ENCODE measurements at places on chromosomes 1 and 21.

- no peak for DNase-seq
Measured at GRCh38 chr1:44939061-44939460, 47.3 kb downstream of the EIF2B3 start.

DNA sequence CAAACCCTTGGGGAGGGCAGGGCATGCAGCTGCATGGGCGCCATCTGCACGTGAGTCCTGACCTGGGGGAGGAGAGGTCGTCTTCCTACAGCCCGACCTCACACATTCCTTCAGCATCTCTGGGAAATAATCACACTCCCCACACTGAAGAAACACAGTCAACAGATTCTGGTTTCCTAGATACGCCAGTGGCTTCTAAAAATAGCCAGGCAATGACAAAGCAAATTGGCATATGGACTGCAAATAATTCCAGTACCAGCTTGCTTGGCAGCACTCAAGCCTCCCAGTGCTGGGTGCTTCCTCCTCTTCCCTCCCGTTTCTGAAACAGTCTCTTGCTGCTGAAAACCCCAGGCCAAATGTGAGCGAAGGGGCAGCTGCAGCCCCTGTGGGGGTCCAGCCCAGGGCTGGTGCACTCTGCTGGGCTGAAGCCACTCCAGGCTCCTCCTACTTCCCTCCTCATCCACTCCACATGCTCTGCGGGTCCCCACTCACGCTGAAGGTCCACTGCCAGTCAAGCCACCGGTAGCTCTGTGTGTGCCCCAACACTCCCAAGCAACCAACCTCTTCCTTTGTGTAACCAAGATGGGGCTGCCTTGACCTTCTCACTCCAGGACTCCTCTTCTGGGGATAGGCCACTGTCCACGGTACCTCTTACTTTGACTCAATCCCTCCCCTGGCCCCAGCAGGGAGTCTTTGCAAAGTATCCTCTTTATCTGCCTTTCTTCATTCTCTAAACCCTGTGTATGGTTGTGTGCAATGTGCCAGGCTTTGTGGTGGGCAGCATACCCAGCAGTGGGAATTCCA lies 69.0 kb downstream of the KCND3 start:
- DNase-seq, result no peak

DNA sequence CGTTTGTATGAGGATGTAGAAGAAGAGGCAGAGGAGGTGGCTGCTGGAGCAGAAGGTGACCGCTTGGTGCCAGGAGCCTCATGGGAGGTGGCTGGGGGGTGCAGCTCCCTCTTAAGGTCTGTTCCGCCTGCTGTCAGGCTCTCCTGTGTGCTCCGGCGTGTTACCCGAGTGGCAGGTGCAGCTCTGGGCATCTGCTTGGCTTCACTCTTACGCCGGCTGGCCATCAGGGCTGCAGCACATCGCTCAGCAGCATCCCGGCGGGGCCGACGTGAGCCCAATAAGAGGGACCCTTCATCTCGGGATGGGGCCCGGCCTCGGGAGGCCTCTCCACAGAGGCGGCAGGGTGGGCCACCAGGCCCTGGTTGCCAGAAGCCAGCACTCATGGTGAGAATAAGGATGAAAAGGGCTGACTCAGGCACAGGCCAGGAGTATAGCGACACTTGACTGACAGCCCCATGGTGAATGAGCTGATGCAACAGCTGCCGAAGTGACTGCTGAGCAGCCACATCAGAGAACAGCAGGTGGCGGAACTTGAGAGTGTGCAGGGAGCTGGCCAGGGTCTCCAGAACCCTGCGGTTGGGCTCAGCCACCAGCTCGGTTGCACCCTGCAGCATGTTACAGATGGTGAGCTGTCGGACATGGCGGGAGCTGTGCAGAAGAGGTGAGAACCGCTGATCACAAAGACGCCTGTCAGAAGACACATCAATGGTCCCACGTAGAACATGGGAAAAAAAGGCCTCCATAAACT lies 17.5 kb downstream of the LRRC41 start:
- DNase-seq, result peak; percentile 18

DNA sequence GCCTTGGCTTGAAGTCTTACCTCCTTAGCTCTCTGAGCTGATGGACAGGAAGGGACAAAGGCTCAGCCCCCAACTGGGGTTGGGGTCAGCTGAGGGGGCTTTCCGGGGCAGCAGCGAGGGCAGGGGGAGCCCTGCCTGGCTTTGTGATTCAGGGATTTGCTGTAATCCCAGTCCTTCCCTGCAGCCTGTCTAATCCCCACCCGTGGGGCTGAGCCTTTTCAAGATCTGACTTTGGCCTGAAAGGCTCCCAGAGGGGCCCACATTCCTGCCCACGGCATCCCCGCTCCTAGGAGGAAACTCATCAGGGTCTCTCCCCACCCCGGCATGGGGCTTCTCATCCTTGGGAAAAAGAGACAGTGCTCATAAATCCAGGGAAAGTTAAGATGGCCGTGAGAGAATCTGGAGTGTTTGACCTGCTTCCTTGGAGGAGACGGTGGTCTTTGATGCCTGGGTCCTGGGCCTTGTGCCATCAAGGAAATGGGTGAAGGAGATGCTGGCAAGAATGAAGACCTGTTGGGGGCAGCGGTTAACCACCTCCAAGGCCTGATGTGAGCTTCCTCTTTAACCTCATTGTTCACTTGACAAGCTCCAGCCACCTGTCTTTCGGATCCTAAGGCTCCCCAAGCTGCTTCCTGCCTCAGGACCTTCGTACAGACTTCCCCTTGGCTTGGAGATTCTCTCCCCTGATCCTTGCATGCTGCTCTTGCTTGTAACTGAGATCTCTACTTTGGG lies 83.1 kb upstream of the WNT4 start:
- no peak for DNase-seq

GRCh38 chr1:93023281-93023680 lies 55.8 kb upstream of the MTF2 start:
- DNase-seq, result no peak

DNA sequence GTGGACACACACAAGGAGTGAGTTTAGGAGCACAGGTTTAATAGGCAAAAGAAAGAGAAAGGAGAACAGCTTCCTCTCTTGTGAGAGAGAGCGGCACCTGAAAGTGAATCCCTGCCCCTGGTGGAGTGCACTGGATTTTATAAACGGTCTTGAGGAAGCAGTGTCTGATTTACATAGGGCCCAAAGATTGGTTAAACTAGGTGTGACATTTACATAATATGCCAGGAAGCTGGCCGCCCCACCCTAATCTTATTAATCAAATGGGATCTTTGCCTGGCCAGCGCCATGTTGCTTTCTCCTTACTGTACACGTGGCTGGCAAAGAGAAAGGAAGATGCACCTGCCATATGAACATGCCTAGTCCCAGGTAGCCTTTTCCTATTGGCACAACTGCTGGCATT lies 38.7 kb downstream of the CFH start:
- no peak for DNase-seq

DNA sequence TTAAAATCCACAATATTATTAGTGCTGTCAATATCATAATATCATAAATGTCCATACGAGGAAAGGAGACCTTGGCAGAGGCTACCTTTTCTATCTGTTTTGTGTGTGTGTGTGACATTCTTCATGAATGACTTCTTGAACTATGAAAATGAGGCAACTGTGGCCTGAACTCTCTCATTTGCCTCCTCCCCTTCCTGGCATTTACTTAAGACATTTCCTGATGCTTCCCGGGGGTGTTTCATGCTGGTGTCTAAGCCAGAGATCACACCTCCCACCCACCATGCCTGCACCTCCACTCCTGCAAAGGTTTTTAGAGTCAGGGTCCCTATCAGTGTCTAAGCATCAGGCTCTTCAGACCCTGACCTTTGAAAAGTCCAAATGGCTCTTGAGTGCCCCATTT lies 420.9 kb downstream of the KIF26B start:
- DNase-seq, result no peak

GRCh38 chr21:46388896-46389295 lies 64.9 kb downstream of the PCNT start:
- DNase-seq, result no peak

DNA sequence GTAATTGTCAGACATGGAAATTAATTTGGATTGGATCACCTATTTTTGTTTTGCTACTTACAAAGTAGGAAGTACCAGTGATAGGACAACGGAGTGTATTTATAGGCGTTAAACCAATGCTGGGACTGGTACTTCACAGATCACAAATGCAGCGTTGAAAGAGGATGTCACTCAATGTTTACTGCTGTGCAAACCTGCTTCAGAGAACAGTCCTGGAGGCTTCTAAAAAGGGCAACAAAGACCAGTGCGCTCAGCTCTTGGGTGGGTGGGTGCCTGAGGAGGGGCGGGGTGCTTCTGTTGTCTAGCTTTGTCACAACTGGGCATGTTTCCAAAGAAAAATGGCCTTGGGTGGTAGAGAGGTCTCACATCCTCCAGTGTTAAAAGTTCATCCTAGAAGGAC lies 2.1 kb downstream of the C1orf21 start:
- DNase-seq, result no peak

DNA sequence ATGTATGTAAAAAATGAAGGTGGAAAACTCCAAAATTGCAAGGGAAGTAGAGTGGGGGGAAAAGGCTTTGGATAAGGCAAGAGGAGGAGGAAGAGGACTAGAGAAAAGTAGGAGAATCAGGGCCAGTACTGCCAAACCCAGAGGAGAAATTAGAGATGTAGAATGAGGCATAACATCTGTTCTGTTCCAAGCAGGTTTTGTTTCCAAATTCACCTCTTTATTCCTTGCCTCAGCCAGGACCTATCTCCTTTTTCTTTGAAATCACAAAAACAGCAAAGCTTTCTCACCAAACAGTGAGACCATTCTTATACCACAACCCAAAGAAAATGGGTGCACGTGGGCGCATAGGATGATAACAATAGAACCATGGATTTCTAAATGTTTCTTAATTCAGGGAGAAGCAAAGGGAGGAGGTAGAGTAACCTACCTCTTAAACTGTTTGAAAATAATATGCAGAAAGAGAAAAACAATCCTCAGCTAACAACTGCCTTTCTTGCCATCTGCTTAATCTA lies 383.3 kb upstream of the PKN2 start:
- DNase-seq, result no peak

- no peak for DNase-seq
Measured at GRCh38 chr21:41706678-41707077, 60.2 kb downstream of the RIPK4 start.

GRCh38 chr21:44455524-44456213 lies 359 bp downstream of the LRRC3 start:
- peak; percentile 62 for DNase-seq

DNA sequence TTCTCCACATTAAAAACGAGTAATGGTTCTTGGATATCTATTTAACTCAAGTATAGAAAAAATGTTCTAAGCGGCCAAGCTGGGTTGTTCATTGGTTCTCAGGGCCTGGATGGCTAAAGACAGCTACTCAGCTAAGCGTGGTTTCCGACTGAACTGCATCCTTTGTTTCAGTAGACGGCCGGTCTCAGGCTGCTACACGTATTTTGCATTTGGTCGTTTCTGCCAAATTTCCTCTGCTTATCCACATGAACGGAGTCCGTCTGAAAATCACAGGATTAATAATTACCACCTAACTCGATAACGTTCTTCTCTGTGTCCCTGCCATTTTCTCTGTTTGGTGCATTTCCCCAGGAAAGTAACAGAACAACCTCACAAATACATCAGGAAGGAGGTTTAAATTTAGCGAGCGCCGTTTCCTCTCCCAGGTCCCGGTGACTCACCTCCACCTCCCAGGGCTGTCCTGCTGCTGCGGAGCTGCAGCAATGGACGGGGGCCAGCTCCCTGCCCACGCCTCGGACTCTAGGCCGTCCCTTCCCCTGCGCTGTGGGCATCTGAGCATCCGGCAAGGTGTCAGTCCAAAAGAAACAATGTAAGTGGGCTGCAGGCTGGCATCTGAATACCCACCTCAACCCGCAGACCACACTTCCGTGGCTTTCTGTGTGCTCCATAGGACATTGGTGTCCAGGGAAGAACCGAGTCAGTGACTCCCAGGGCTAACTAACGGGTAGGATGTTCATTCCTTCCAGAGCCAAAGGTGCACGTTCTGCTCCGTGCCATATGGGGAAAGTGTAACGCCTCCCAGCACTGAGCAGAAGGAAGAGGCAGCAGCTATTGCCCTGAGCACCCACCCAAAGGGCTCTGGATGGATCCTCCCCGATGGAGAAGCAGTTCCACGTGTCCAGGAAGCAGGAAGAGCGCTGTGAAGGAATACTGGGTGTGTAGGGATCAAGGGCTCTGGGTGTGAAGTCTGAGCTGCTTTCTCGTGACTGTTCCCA lies 4.1 kb upstream of the GABRD start:
- DNase-seq, result no peak

GRCh38 chr1:91683598-91683951 lies 182.9 kb downstream of the CDC7 start:
- no peak for DNase-seq

- DNase-seq, result no peak
Measured at GRCh38 chr1:25760871-25761270, 39.1 kb upstream of the SELENON start.

GRCh38 chr1:229079016-229079595 lies 191.8 kb upstream of the RAB4A start:
- DNase-seq, result no peak

DNA sequence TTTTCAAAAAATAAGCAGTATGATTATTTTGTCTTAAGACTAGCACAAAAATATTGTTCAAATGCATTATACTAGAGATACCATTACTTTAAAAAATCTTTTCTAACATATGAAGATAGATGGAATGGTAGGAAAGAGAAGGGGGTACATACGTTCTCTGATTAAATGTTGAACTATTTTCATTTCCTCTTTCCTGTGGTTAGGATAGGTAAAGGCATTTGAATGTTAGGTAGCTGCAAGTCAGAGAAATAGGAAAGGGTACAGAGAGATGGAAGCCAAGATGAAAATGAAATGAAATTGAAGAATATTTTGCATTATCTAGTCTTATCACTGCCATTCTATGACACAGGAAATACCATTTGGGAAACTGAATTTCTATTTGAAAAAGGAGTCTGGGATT lies 28.3 kb downstream of the TLCD4 start:
- DNase-seq, result no peak

- DNase-seq, result no peak
Measured at GRCh38 chr1:89698020-89698560, 65.2 kb downstream of the LRRC8C start.

GRCh38 chr1:213389061-213389581 lies 338.1 kb downstream of the RPS6KC1 start:
- no peak for DNase-seq

DNA sequence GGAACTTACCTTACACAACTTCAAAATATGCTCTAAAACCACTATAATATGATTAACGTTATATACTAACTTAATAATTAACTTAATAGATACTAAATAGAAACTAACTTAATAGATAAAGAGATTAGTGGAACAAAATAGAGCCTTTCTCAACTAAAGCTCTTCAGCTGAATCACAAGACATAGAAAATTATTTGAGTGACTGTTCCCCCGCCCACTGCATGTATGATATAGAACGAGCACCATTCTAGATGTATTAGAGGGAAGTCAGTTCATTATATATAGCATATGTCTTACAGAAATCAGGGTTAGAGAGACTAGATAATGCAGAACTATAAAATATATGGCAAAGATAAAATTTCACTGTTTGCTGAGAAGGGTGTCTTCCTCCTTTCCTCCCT lies 16.3 kb downstream of the LYPLAL1 start:
- DNase-seq, result no peak

- DNase-seq, result no peak
Measured at GRCh38 chr1:117657031-117657430, 51.2 kb downstream of the TENT5C start.

- no peak for DNase-seq
Measured at GRCh38 chr1:222750651-222751050, 13.6 kb downstream of the FAM177B start.

- no peak for DNase-seq
Measured at GRCh38 chr1:40740039-40740996, 43.3 kb upstream of the KCNQ4 start.

- no peak for DNase-seq
Measured at GRCh38 chr1:183724350-183725042, 71.4 kb upstream of the APOBEC4 start.

- no peak for DNase-seq
Measured at GRCh38 chr1:97841338-97841737, 79.5 kb downstream of the DPYD start.

All from NCI-H526 (cell line).